Stimulated activated CD4-positive, alpha-beta T cell treated with anti-CD3 and anti-CD28 coated beads, Interleukin-4, amount 100 ng/mL, for 24 hours (primary cell): ENCODE measurements at places on chromosomes 13 and 19.

DNA sequence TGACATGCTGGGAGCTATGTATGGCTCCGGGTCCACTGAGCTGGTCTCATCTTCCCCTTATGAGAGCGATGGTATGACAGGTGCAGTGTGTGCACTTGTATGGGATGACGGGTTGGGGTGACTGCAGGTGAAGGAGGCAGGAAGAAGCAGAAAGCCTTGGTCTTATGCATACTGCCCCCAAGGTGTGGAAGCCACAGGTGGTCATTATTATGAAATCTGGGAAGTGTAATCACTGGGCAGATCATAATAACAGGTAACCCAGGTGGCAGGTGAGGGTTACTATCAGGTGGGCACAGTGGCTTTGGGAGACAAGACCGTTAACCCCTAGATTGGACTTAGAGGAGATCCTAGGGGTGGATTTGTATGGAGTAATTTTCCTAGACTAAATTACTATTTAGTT, 118.0 kb downstream of the RFC3 start:
- no peak for DNase-seq

DNA sequence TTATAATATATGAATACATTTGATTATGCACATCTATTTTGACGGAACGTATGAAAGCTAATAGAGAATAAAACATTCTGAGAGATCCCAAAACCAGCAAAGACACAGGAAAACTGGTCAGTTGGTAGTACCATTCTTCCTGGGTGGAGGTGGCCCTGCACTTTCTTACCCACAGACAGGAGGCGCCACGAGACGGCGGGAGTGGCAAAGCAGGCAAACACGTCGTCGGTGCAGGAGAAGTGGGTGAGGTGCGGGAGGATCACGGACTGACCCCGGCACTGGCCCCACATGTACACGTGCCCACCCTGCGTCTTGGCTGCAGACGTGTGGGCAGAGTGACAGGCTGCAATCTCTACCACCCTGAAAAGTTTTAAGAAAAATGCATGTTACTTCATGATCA, 36.1 kb downstream of the RCBTB1 start:
- DNase-seq: no peak

GRCh38 chr13:100710176-100710575, 35.6 kb upstream of the TMTC4 start:
- no peak for DNase-seq

DNA sequence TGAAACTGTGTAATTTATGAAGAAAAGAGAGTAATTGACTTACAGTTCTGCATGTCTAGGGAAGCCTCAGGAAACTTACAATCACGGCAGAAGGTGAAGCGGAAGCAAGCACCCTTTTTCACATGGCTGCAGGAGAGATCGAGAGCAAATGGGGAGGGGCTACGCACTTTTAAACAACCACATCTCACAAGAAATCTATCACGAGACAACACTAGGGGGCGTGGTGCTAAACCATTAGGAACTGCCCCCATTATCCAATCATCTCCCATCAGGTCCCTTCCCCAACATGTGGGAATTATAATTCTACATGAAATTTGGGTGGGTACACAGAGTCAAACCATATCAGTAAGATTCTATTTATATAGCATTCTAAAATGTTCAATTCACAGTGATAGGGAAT, 114.8 kb upstream of the TRPC4 start:
- no peak for DNase-seq

DNA sequence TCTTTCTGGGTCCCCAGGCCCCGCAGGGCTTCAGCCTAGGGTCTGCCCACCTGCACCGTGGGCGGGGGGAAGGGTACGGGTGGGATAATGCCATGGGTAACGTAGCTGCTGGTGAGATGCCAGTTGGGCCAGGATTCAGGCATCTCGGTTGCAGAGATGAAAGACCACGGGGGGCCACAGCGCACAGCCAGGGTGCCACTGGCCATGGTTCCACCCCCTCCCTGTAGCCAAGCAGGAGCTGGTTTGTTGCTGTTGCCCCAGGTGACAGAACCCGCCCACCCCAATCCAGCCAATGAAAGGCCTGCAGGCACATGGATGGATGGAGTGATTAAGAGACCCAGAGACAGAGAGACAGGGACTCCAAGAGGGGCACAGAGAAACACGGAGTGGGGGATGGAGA, 1.0 kb upstream of the CGB7 start:
- DNase-seq: peak; percentile 27

DNA sequence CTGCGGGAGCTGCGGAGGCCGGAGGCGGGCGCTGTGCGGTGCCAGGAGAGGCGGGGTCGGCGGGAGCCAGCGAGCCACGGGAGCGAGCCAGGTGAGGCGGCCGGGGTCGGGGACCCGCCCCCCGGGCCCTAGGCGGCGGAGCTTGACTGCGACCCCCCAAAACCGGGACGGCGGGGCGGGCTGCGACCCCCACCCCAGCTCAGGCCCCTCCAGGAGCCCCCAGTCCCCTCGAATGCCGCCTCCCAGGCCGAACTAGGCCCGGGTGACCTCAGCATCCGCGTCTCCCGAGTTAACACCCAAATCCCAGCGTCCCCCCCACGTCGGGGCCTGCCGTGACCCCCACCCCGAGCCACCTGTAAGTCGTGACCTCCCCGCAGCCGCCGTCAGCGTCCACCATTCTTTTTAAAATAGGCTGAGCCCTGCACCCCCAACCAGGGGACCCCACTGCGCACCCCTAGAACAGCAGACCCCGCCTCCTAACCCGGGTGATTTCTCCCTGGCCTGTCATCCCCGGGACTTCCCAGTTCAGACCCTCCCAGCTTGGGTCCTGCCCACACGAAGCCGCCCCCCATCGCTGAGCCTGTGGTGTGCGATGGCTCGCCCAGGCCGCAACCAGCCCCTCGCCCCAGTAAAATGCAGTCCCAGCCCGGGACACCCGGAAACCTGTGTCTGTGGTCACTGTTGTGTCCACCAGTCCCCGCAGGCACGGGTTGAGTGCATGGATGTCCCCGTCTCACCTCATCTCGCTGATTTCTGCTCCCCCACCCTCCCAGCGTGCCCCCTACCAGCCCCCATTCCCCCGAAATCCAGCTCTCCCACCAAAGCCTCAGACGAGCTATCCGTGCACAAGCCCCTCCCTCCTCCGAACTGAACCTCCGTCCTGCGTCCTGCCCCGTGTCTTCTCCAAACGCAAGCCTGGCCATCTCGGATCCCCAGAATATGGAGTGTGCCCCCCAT, 551 bp downstream of the FZR1 start:
- DNase-seq: peak; percentile 16

- DNase-seq: no peak
Observed at GRCh38 chr19:44848036-44848811, 2.1 kb downstream of the NECTIN2 start.

DNA sequence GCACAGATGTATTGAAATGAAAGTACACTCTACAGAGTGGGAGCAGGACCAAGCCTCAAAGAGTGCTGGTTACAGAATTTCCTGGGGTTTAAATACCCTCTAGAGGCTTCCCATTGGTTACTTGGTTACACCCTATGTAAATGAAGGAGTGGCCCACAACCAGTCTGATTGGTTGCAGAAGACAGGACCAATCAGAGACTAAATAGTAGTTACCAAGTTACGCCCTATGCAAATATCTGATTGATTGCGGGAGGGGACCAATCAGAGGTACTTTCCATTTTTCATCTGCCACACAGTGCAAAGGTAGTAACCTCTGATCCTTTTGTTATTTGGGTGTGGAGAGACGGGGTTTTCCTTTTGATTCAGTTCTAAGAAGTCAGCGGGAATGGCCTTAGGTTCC, 5.5 kb upstream of the ZFP82 start:
- DNase-seq: no peak

- no peak for DNase-seq
Observed at GRCh38 chr19:41957161-41957837, 1.8 kb downstream of the RABAC1 start.
